ELR (cell line): ENCODE measurements at places on chromosomes 2 and 18.

GRCh38 chr2:225471039-225471438 is 71.5 kb downstream of the NYAP2 start:
- no peak for DNase-seq

DNA sequence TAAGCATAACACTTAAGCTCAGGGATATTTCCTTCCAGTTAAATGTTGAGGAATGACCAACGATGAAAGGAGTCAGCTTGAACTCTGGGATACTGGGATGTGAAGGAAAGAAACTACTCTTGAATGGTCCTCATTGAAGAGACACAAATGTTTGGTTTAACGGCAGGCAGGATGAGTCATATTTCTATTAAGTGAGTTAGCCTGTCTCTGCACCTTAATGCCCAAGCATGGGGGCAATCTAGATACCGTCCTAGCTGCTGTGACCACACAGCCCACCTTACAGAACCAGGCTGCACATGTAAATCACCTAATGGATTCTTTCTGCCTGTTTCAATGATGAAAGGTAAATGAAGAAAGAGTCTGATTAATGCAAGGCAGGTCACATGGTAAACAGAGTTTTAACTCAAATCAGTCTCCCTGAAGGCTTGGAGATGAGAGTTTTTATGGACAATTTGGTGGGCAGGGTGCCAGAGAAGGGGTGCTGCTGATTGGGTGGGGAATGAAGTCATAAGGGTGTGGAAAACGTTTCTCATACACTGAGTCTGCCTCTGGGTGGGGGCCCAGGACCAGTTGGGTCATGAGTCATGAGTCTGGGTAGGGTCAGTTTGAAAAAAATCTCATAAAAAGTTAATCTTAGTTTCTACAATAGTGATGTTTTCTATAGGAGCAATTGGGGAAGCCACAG is 144.6 kb upstream of the MMADHC start:
- DNase-seq, result peak; percentile 85

GRCh38 chr2:122098306-122098705 is 342.9 kb downstream of the TSN start:
- DNase-seq, result no peak

- no peak for DNase-seq
Measured at GRCh38 chr2:42103829-42104228, 56.0 kb downstream of the PKDCC start.
